Tibial nerve (tissue), 4 donors: ENCODE measurements at places on chromosomes 6 and 20. TPM values are rescaled to one million over a fixed set of nuclear protein-coding genes. Genes with fewer than 3 reads are reported as not detected.

- no peak for DNase-seq
These were observed 37.8 kb downstream of the BEND6 start for GRCh38 chr6:56992703-56993102.

DNA sequence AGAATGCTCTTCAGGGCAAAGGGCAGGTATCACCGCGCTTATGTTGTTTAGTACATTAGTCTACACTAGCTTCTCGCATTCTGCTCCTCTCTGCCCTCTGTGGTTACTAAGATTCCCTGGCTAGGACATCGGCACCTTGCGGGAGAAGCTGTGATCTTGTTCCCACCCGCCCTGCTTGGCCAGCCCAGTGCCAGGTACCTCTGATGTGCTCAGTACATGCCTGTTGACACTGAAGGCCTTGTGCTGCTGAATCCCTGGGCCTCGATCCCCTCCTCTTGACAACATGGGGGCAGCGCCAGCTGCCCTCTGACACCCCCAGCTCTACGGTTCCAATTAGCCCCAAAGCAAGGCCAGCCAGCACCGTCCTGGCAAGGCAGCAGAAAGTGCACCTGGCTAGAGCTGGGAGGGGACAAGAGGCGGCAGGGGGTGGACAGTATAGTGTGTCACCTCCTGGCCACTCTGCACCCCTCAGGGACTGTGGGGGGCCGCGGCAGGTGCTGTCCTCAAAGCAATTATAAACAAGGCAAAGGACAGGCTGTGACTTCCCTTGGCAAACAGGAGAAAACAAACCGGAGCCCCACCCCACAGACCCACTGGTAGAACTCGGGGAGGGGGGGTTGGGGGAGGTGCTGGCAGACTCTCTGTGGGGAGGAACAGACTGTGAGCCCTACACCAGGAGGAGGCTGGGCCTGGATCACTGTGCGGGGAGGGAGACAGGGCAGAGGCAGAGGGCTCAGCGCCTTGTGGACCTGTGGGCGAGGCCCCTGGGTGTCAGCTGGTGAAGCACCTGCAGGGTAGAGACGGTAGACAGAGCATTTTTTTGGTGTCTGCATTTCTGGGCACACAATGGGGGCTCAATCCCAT lies 7.1 kb downstream of the TFEB start:
- no peak for DNase-seq

DNA sequence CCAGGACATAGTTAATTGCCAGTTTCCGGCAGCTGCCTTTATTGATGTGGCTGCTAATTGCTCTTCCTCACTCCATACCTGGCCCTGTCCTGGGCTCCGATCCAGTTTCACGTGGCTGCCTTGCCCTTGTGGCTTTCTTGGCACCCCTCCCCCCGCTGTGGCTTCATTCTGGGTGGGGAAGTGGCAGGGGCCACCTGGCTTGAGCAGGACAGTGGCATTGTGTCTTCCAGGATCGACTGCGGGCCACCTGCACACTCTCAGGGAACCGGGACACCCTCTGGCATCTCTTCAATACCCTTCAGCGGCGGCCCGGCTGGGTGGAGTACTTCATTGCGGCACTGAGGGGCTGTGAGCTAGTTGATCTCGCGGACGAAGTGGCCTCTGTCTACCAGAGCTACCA lies 10.8 kb downstream of the MAVS start:
- no peak for DNase-seq

The SLC25A27 gene
- 42.2 TPM for total RNA-seq

The BPIFB4 gene
- total RNA-seq = not detected
